ENCODE measurements at places on chromosomes 11 and 22.

DNA sequence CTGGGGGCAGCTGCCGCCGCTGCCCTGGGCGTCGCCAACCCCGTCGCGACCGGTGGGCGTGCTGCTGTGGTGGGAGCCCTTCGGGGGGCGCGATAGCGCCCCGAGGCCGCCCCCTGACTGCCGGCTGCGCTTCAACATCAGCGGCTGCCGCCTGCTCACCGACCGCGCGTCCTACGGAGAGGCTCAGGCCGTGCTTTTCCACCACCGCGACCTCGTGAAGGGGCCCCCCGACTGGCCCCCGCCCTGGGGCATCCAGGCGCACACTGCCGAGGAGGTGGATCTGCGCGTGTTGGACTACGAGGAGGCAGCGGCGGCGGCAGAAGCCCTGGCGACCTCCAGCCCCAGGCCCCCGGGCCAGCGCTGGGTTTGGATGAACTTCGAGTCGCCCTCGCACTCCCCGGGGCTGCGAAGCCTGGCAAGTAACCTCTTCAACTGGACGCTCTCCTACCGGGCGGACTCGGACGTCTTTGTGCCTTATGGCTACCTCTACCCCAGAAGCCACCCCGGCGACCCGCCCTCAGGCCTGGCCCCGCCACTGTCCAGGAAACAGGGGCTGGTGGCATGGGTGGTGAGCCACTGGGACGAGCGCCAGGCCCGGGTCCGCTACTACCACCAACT is 1.0 kb downstream of the FUT4 start:
- DNase-seq, result no peak

- DNase-seq, result no peak
Observed at GRCh38 chr11:34975482-34975881, 59.1 kb downstream of the PDHX start.

DNA sequence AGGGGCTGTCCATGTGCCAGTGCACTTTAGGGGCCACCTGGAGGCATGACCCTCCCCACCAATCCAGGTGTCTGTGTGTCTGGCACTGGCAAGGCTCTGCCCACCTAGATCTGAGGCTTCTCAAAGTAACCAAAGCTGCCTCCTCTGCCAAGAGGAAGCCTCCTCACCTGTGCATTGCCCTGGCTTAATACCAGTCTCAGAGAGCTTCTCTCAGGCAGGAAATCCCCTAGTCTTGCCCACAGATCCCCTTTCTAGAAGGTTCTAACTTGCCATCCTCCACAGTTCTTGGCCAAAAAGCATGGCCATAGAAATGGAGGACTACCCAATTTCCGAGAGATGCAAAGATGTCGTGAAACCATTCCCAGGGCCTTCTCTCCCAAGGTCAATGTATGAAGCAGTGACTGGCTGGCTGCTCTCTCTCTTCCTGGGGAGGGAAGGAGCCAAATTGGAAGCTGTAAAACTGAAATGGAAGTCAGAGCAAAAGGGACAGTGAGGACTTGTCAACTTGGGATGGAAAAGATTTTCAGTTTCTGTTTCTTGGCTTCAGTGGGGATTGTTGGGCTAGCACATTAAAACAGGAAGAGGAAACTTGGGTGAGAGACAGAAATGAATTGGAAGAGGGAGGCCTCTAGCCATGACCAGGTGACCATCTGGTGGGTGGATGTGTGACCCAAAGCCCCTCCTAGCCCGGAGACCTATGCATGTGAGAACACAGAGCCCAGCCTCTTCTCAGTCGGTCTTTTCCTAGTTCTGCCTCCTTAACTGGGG is 68.8 kb downstream of the PRDM11 start:
- DNase-seq, result no peak

GRCh38 chr11:113531575-113532451 is 56.6 kb upstream of the DRD2 start:
- peak; percentile 20 for DNase-seq

- no peak for DNase-seq
Observed at GRCh38 chr22:27930331-27931060, 11.4 kb upstream of the PITPNB start.

DNA sequence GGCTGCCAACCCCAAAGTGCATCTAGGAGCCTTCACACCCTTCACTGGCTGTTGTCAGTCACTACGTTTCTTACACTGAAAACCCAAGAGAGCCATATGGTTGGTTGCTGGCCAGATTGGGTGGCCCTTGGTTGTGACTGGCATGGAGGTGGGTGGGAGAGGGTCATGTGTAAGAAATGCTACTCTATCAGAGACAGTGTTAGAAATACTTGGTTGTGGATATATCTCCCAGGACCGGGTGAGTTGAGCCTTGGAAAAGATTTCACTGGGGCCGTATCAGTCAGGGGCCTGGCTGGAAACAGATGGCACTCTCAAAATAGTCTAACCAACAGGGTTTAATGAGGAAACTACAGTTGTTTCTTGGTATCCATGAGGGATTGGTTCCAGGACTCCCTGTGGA is 15.2 kb downstream of the ENDOD1 start:
- no peak for DNase-seq

- peak; percentile 95 for DNase-seq
Observed at GRCh38 chr11:65477149-65477965, 21.5 kb upstream of the MALAT1 start.

DNA sequence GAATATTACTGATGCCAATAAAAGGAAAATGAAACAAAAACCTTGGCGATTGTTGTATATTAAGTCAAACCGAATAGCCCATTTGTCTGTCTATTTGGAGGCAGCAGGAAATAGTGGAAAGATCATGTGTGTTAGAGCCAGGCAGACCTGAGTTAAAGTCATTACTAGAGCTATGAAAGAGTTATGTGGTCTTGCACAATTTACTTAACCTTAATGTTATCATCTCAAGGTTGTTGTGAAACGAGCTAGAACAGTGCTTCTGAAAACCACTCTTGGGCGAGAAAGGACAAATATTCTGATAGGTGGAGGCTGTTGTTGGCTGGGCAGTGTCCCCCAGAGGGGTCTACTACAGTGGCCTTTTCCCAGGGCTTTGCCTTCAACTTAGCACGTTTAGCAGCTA is 60.0 kb upstream of the NUP160 start:
- DNase-seq, result peak; percentile 77

- DNase-seq, result no peak
Observed at GRCh38 chr11:120404495-120404894, 68.3 kb downstream of the ARHGEF12 start.

GRCh38 chr22:46150655-46151477 is 540 bp downstream of the PPARA start:
- no peak for DNase-seq

- peak; percentile 65 for DNase-seq
Observed at GRCh38 chr11:35111161-35112055, 27.6 kb upstream of the CD44 start.

DNA sequence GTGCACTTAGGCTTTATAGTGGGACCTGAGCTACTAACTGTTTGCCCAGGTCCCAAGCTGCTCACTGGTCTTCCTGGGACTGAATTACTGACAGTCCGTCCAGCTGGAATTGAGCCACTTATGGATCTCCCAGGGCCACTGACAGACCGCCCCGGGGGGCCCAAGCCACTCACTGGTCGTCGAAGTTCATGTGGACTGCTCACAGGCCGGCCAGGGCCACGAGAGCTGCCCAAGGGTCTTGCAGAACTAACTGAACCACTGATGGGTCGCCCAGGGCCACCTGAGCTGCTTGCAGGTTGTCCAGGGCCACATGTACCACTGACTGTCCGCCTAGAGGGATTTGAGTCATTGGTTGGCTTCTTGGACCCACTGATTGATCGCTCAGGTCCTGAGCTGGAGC is 15.1 kb downstream of the MISFA start:
- DNase-seq, result no peak

DNA sequence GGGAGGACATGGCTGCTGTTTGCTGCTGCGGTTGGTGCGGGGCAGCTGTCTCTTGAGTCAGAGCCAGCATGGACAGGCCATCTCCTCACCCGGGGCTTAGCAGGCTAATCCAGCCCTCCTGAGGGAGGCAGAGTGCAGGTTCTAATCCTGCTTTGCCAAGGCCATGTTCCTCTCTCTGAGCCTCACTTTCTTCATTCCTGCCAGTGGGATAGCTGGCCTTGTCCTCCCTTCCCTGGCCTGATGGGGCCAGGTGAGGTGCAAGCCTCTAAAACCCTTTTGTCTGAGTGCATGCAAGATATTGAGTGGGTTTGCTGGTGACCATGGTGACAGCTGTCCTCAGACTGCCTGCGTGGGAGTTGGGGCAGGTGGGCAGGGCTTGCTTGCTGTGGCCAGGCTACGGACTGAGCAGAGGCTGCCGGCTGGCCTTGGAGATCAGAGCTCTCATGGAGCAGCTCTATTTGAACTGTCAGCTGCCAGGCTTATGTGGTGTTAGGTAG is 3.6 kb downstream of the USP35 start:
- no peak for DNase-seq

DNA sequence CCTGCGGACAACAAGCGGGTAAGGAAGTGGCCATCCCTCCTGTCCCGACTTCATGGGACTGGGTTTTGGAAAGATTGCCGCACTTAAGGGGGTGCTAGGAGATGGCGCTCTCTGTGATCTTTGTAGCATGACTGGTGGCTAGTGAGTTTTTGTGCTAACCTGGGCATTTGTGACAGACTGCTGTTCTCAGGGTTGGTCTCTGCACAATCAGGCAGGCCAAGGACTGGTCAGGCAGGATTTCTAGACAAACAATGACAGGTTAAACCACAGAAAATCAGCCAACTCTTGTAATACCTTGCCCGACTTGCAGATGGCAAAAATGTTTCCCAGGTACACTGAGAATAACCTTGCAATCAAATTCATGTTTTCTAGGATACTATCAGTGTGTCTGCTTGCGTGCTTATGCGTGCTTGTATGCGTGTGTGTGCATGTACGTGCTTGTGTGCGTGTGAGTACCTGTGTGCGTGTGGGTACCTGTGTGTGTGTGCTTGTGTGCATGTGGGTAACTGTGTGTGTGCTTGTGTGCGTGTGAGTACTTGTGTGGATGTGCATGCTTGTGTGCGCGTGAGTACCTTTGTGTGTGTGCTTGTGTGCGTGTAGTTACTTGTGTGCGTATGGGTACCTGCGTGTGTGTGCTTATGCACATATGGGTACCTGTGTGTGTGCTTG is 25.6 kb upstream of the SORL1-AS1 start:
- no peak for DNase-seq

DNA sequence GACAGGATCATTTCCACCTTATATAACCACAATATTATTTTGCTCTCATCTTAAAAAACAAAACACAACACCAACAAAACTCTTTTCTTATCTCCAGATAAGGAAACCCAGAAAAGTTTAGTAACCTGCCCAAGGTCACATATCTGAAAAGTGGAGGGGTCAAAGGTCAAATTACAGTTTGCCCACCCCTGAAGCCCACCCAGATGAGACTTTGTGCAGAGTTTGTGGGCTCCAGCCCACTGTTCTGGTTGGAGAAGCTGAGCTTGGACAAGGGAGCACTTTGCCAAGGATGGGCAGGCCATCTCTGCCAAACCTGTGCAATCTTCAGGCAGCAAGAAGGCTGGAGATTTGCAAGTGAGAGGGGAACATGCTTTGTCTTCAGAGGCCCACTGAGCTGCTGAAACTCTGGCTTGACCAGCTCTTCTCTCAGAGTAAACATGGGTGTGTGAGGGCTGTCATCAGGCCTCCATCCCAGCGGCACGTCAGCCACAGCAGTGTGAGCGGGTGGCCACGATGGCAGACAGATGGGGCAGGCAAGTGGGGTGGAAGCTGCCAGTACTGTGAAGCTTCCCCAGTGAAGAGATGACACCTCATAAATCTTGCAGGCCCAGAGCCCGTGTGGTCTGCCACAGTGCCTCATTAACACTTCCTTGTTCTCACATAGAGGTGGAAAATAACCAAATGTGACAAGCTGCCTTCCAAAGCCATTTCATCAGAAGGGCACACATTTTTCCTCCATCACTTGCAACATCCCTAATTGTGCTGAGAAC is 111.8 kb downstream of the CCDC81 start:
- no peak for DNase-seq

- no peak for DNase-seq
Observed at GRCh38 chr11:11793073-11793472, 48.7 kb upstream of the USP47 start.

DNA sequence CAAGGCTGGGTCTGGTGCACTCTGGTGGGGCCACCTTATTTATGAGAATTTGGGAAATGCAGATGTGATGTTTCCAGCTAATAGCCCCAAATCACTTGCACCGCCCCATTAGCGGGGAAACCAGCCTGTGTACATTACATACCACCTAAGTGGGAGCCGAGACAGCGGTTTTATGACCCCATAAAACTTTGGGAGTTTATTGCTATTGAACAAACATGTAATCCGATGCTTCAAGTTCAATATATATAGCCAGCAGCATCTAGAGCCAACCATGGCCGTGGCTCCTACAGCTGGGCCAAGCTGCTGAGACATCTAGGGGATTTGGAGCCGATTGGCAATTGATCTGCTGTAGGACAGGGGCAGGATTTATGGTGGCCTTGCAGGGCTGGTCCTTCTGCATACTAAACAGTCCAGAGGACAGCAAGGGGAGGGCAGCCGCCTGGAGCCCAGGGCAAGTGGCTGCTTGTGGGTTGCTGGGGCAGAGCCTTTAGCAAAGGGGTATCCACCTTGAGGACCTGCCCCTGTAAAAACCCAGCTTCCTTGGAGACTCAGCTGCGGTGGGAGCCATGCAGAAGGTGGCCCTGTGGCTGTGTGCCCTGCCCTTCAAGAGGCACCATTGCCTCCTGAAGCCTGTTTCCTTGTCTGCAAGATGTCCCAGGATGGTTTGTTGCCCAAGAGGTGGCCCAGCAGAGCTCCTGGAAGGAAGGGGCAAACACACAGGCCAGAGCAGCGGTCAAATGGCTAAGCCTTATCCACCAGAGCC is 47.9 kb upstream of the CCDC188 start:
- DNase-seq, result no peak

DNA sequence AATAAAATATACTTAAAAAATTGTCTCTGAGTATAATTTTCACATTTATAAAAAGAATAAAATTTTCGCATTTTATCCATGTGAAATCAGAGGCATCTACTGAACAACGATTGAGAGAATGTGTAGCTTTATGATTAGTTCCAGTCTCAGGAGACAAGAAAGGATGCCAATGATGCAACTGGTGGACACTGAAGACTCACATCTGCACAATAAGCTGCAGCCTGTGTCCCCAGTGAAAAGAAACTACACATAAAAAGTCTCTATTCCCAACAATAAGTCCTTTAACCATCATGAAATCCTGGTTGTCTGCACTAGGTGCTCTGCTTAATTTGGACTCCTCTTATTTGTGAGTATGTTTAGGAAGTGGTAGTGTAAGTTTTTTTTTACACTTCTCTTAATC is 22.0 kb downstream of the OR5AS1 start:
- DNase-seq, result no peak

- DNase-seq, result no peak
Observed at GRCh38 chr11:114616516-114616915, 20.9 kb upstream of the NXPE4 start.
